CD4-positive, CD25-positive, alpha-beta regulatory T cell (primary cell): ENCODE measurements at places on chromosomes 7 and 10.

- no peak for DNase-seq
These were observed 915 bp upstream of the CALHM1 start for GRCh38 chr10:103459615-103460014.

DNA sequence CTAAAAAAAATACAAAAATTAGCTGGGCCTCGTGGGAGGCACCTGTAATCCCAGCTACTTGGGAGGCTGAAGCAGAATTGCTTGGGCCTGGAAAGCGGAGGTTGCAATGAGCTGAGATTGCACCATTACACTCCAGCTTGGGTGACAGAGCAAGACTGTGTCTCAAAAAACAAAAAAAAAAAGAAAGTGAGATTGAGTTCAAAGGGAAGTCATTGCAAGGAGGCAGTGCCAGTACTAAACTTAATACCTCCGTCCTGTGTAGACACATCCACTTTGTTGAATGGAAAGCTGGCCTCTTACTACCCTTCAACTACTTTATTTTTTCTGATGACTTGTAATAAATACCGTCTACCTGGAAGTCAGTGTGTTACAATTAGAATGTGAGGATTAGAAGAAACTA is 31.0 kb downstream of the AHCYL2 start:
- DNase-seq = no peak

- DNase-seq = no peak
These were observed 57.8 kb downstream of the LGI1 start for GRCh38 chr10:93815304-93816096.

- DNase-seq = no peak
These were observed 12.0 kb upstream of the PARD3 start for GRCh38 chr10:34826857-34827766.

DNA sequence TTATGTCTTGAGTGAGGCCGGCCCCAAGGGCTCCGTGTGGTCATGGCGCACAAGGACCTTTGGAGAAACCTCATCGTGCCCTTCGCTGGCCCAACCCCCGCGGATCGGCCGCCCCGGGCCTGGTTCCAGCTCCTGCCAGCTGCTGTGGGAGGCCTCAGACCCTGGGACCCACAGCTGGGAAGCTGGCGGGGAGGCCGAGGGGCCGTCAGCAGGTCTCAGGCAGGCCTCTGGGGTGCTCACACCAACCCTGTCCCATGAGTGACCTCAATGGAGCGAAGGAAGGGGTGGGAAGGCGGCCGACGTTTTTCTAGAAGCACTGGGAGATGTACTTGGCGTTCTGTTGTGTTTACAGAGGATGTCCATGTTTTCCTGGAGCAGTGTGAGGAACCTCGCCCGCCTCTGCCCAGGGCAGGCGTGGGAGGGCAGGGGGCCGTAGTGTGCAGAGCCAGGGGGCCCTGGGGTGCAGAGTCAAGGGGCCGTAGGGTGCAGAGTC is 18.6 kb upstream of the ADGRA1 start:
- no peak for DNase-seq

GRCh38 chr10:30774261-30774660 is 144.7 kb upstream of the LYZL2 start:
- DNase-seq = no peak

- DNase-seq = no peak
These were observed 5.3 kb downstream of the NRP1 start for GRCh38 chr10:33329178-33329577.

DNA sequence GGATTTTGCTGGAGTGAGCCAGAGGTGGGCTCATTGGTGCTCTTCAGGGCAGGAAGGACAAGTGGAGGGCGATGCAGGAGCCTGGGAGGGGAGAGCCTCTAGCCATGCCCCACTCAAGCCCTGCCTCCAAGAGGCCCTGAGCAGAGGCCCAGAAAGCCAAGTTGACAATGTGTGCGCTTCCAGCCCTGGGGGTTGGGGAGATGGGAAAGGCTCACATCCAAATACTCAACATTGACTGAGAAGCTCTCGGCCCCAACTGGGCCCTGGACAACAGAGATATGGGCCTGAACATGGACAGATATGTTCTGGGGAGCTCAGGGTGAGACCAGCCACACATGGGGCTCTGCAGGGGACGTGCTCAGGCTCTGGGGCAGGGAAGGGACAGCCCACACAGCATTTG is 39.0 kb downstream of the FRMPD2 start:
- no peak for DNase-seq

- no peak for DNase-seq
These were observed 1.8 kb downstream of the CUX1 start for GRCh38 chr7:101819183-101819582.

GRCh38 chr7:21368317-21368716 is 59.6 kb upstream of the SP4 start:
- DNase-seq = no peak

- peak; percentile 15 for DNase-seq
These were observed 10.3 kb downstream of the CRHR2 start for GRCh38 chr7:30671793-30672465.

- DNase-seq = no peak
These were observed 55.6 kb upstream of the CAMK2B start for GRCh38 chr7:44380831-44381493.

GRCh38 chr7:105699568-105700236 is 118.4 kb upstream of the EFCAB10 start:
- no peak for DNase-seq

DNA sequence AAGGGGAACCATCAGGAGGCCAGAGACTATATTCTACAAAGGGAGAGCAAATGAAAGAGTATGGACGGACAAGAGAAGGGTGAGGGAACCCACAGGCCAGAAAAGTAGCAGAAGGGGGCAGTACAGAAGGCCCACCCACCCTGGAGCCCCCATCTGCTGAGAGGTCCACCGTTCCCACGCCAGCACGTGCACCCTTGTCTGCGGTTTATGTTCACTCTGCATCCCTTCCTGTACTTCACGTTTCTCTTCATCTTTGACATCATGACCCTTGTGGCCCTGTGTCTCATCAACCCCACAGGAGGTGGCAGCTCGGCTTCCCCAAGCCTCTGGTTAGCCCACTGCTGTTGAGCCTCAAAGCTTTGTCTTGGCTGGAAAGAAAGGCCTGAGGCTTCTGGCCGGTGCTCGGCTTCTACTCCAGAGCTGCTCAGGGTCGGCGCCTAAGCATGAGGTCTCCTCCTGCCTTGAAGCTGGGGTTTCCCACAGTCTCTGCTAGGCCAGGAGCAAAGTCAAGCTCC is 138.0 kb downstream of the DLG5 start:
- DNase-seq = no peak

- no peak for DNase-seq
These were observed 97.3 kb upstream of the PDLIM1 start for GRCh38 chr10:95388109-95388471.

DNA sequence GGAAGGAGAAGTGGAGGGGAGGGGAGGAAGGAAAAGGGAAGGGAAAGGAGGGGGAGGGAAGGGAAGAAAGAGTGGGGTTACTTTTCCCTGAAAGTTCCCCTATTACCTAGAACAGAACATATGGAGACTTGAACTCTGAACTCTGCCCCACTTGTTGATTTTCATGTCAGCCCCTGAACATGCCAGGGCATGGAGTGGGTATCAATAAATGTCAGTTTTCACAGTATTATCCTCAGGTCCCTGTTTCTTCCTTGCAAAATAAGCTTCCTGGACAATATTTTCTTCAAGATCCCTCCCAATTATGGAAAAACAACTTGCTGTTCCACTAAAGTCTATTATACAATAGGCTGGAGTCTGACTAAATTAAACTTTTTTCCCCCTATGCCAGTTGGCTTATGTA is 46.9 kb upstream of the LYZL1 start:
- DNase-seq = no peak

DNA sequence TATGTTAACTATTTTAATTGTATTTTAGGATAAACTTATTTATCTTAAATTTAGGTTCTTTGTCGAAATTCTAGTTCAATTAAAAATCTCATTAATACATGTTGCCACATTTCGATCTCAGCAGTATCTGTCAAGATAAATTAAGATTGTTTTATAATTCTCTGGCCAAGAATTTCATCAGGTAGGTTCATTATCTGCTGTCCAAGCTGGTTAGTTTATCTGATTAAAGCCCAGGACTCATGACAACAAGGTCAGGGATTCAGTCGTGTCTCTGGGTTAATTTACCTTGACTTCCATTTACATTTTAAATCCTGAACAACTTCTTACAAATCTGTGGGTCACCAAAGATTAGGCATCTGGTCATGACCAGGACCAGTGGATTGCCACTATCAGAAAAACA is 7.6 kb downstream of the STEAP4 start:
- no peak for DNase-seq

- peak; percentile 37 for DNase-seq
These were observed 27.0 kb upstream of the HIBADH start for GRCh38 chr7:27689591-27690164.

- DNase-seq = no peak
These were observed 1.3 kb downstream of the MIOS start for GRCh38 chr7:7567898-7568531.

GRCh38 chr7:23680414-23681405 is 711 bp downstream of the FAM221A start:
- peak; percentile 53 for DNase-seq

DNA sequence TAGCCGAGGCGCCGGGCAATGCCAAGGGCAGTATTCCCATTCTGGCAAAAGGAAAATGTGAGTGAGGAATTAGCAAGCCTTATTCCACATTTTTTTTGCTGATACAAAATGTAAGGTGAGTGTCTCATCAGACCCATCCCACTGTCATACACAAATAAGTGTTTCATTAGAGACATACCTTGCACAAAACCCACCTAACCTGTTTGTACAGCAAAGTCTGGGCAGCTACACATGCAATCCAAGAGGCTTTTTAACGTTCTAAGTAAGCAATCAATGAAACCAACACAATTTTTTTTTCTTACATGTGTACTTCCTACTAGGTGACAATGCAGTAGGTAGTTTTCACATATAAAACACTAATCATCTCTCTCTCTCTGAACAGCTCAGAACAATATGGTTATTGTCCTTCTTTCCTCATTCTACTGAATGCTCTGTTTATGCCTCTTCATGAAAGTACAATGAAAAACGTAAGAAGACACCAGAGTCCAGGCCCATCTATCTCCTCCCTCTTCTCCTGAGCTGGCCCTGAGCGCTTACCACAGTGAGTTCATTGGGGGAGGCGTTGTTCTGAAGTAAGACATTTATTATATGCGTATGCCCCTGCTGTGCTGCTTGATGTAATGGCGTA is 217.2 kb downstream of the ANK3 start:
- DNase-seq = no peak

DNA sequence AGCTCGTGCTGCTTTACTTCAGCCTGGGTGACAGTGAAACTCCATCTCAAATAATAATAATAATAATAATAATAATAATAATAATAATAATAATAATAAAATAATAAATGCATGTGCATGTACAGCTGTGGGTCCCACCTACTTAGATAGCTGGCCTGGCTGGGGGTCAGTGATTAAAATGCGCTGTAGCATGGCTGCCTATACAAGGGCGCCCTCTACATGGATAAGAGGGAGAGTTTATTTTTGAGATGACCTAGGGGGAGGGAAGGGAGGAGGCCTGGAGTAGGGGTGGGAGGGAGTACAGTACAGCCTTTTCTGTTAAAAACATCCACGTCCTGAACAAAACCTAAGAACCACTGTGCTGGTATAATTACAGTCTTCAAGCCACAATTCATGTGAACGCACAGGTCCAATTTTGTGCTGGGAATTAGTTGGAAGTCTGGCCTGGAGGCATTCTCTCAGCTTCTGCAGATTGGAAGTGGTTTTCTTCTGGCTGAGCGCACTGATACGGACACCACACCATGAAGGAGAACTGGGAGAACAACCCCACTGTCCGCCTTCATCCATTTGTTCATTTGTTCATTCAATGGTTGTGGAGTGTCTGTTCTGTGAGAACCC is 146.5 kb downstream of the TMEM178B start:
- DNase-seq = no peak

- no peak for DNase-seq
These were observed 18.8 kb downstream of the TNKS2 start for GRCh38 chr10:91816981-91817380.

DNA sequence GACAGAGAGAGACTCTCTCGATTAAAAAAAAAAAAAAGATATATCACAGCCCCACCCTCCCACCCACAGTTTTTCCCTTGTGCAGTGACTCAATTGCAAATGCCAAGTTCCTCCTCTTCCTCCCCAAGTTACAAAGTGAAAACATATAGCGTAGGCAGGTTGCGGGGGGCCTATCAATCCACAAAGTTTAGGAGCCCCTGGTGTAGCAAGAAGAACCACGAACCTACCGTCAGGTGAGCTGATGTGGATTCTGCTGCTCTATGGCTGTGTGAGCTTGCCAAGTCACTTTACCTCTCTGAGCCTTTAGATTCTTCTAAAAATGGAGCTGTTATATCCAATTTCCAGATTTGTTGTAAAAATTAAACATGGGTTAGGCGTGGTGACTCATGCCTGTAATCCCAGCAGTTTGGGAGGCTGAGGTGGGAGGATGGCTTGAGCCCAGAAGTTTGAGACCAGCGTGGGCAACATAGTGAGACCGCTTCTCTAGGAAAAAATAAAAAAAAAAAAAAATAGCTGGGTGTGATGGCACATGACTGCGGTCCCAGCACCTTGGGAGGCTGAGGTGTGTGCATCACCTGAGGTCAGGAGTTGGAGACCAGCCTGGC is 8.2 kb upstream of the RHBDD2 start:
- no peak for DNase-seq

DNA sequence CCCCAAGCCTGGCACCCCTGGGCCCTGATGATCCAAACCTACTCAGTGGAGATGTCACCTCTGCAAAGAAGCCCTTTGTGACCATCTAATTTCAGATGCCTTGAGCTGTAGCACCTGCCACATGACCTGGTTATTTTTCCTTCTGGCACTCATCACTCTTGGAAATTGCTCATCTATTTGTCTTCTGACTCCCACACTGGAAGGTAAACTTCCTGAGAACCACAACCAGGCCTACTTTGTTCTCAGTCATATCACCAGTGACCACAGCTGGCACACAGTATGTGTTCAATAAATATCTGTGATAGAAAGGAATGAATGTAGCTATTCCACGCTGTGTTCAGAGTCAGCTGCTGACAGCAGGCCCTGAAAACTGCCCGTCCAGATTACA is 97.1 kb downstream of the SH3PXD2A start:
- DNase-seq = no peak

DNA sequence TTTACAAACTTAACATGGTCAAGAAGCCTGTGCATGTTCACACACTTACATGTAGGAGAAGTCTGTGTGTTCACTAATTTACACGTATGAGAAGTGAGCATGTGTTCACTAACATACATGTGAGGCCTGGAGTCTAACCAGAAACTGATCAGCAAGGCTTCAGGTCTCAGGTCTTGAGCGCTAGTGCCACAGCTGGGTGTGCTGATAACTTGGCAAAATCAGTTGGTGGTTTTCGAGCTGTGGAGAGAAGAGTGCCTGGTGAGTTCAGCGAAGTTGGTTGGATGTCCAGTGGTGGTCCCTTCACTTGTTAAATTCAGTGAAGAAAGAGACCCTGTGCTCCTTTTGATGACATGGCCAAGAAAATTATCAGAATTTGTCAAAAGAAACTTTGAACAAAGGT is 98.7 kb downstream of the CELF2 start:
- no peak for DNase-seq
